ENCODE measurements at places on chromosomes 4 and X.

GRCh38 chrX:10387011-10387410, 230.2 kb downstream of the CLCN4 start:
- DNase-seq: no peak

GRCh38 chrX:11434607-11435006, 141.4 kb downstream of the AMELX start:
- no peak for DNase-seq

- no peak for DNase-seq
Observed at GRCh38 chr4:61068060-61068459, 132.1 kb upstream of the ADGRL3 start.

DNA sequence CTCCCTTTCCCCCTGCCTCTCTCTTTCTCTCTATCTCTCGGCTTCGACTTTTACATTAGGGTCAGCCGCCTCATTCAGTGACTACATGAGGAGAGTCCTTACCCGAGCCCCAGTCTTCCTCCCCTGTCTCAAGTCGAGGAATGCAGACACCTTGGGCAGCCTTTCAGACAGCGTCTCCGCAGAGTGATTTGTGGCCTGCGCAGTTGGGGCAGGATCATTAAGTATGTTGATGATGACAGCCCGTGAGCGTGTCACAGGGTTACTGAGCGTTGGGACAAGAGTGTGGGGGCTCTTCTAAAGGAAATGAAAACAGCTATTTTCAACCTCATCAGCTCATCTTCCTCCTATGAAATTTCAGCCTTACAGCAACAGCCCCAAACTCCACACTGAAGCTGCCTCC, 312.1 kb upstream of the GATB start:
- no peak for DNase-seq

DNA sequence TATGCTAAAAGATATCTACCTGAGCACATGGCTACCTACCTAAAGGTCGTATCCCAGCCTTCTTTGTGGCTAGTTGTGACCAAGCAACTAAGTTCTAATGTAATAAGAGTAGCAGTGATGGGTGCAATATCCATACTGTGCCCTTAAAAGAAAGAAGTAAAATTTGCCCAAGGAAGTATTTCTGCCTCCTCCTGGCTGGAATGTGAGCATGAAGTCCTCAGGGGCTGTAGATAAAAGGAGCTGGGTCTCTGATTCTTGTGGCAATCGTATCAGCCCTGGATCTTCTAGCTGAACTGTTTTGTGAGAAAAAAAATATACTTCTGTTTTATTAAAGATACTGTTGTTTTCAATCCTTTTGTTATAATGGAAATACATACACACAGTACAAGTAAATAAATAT, 217.4 kb downstream of the GPAT3 start:
- no peak for DNase-seq

- no peak for DNase-seq
Observed at GRCh38 chr4:138241281-138242075, 671 bp downstream of the SLC7A11 start.

- no peak for DNase-seq
Observed at GRCh38 chr4:73831569-73831968, 4.9 kb upstream of the CXCL6 start.

- DNase-seq: peak; percentile 77
Observed at GRCh38 chr4:152100379-152101201, 339.8 kb upstream of the GATB start.

DNA sequence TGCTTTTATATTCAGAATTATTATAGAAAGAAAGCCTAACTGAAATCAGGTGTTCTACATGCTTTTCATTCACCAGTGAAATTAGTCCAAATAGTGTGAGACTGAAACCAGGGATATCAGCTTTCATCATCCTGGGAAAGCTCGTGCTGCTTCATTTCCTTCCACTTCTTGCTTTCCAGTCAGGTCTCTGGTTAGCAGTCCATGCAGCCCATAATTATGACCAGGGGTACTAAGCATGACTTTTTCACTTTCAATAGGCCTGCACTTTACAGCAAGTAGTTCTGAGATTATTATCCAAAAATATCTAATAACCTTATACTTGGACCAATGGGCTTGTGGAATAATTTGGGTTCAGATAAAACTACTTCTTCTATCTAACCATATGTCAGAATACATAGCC, 673.2 kb upstream of the MAGEB2 start:
- no peak for DNase-seq

Measured in activated gamma-delta T cell treated with Interleukin-2 at 50 U/mL for 16 hours (primary cell).